ENCODE measurements at places on chromosomes 3 and 15. TPM values are rescaled to one million over a fixed set of nuclear protein-coding genes. Genes with fewer than 3 reads are reported as not detected.
A peak's percentile ranks its signal among the peaks of the same experiment; 100 is the strongest.

Gene SLC15A2
- 3.9 TPM for total RNA-seq

Gene TMEM39A
- total RNA-seq: 17.0 TPM

Gene ACSBG1
- total RNA-seq: 0.14 TPM

Gene LRRC31
- not detected for total RNA-seq

Gene CAPN3
- 3.4 TPM for total RNA-seq

Gene SAMD7
- not detected for total RNA-seq

Gene ATP13A5
- total RNA-seq: not detected

Gene VIPR1
- 2.1 TPM for total RNA-seq

Gene STRIT1
- 0.84 TPM for total RNA-seq

Gene DHFR2
- total RNA-seq: 2.7 TPM

Gene RBMS3
- 32.7 TPM for total RNA-seq

Gene CLRN1
- not detected for total RNA-seq

Gene GNL3
- total RNA-seq: 28.8 TPM

Gene VEPH1
- total RNA-seq: 0.41 TPM

Gene SPSB4
- total RNA-seq: 7.1 TPM

Gene ROPN1
- total RNA-seq: not detected

Gene GABRG3
- total RNA-seq: not detected

Gene KBTBD13
- 8.4 TPM for total RNA-seq

Gene NCBP2
- 29.8 TPM for total RNA-seq

Gene CCR5
- 0.49 TPM for total RNA-seq

- DNase-seq: no peak
Observed at GRCh38 chr15:78880813-78881212, 8.1 kb downstream of the MORF4L1 start.

GRCh38 chr15:65032801-65033537 lies 3.5 kb upstream of the MTFMT start:
- no peak for DNase-seq

DNA sequence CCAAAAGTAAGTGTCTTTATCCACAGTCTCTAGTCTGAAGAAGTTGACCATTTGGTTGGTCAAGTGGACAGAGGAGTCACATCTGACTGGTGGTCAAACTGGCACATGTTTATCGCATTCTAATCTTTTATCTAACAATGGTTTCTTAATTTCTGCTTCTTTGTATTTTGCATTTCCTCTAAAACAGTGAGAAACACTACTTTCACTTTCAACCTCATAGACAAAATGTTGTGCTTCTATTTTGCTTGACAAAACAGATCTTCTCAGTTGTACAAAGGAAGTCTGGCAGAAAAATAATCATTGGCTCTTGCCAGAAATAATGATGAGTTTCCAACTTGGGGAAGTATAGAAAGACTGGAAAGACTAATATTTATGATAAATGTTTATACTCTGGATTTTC lies 103.9 kb downstream of the MME start:
- no peak for DNase-seq

DNA sequence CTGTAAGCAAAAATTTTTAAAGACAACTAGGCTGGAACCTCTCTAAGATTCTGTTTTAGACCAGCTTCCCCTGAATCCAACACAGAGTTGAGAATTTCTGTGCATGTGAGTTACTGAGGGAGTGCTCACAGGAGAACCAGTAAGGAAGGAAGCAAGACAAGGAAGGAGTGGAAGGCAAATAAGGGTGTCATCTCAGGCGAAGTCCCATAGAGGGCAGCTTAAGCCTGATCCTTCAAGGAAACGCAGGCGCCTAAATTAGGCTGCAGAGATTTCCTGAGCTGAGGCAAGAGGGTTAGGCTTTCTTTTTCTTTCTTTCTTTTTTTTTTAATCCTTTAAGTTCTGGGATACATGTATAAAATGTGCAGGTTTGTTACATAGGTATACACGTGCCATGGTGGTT lies 36.2 kb upstream of the COL6A6 start:
- no peak for DNase-seq

GRCh38 chr3:150184426-150185071 lies 213.9 kb upstream of the PFN2 start:
- DNase-seq: no peak

GRCh38 chr3:155202626-155203025 lies 90.9 kb downstream of the STRIT1 start:
- DNase-seq: no peak

GRCh38 chr15:89346516-89347231 lies 12.1 kb upstream of the POLG start:
- no peak for DNase-seq

- DNase-seq: no peak
Observed at GRCh38 chr3:15535732-15536131, 14.2 kb upstream of the COLQ start.

GRCh38 chr15:95284933-95285421 lies 1045.5 kb upstream of the NR2F2 start:
- no peak for DNase-seq

DNA sequence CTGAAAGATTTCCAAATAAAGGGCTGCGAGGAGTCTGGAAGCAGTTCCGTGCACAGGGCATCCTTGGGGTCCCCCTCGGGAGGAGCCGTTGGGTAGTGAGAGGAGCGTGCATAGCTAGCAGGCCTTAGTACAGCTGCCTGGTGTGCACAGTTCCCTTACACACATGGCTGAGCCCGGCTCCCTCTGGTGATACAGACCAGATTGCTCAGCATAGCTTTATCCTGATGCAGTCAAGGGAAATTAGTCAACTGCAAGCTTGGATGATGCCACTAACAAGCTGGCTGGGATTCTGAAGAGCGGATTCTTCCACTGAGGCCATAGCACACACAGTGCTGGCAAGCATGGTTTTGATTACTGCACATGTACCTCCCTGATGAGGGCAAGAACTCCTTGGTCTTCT lies 349.4 kb downstream of the LRTM1 start:
- no peak for DNase-seq

DNA sequence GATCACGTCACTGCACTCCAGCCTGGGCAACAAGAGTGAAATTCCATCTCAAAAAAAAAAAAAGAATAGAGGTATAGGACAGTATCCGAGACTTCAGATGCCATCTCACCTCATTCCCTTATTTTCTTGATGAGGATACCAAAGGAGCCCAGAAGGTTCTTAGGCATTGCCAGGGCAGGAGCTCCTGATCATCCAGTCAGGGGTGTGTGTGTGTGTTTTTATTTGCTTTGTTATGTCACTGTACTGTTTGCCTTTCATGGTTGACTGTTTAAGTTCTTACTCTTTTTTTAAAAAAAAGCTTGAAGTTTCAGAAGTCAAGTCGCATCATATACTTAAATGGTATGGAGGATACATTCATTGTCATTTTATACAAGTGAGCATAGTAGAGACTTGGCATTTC lies 140.0 kb upstream of the BHLHE40 start:
- DNase-seq: no peak

- peak; percentile 63 for DNase-seq
Observed at GRCh38 chr3:42090973-42091731, at the start of gene TRAK1. TSS of gene TRAK1 (plus strand) at chr3:42091357. CDS start at chr3:42091470, 113 bp downstream.

- no peak for DNase-seq
Observed at GRCh38 chr15:82613747-82614146, 33.4 kb downstream of the CPEB1 start.

GRCh38 chr3:165854696-165855095 lies 17.5 kb upstream of the BCHE start:
- DNase-seq: no peak

GRCh38 chr3:151101270-151101969 lies 16.0 kb downstream of the MED12L start:
- DNase-seq: no peak

DNA sequence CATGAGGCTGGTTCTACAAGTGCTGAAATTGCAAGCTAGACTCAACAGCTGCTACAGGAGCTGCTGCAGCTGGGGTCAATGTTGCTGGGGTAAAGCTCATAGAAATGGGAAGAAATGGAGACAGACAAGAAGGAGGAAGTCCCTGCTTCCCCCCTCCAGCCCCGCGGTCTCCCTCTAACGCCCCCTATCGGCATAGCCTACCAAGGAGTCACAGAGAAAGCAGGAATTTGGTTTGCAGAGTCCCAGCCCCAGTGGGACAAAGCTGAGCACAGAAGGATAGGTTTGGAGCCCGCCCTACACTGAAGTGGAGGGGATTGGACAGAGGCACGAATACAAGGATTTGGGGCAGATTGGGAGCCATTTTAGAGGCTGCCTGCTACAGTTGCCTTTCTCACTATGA lies 176.9 kb upstream of the ANKRD28 start:
- no peak for DNase-seq

- no peak for DNase-seq
Observed at GRCh38 chr15:76325704-76326103, 10.9 kb upstream of the ISL2 start.

- no peak for DNase-seq
Observed at GRCh38 chr3:180282386-180282785, 245.6 kb upstream of the PEX5L start.

DNA sequence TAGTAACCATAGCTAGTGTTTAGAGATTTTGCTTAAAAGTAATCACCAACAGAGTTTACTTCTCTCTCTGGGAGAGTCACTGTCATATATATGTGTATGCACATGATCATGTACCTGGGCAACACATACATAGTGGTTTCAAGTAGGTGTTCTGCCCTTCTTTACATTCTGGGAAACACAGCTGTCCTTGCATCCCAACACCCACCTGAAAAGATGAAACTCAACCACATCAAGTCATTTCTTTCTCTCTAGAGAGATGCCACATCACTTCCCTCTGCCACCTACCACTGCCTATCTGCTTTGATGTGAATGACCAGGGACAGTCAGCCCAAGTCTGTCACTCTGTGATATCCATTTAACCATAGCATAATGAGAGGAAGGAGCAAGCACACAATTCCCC lies 155.8 kb upstream of the GADL1 start:
- no peak for DNase-seq

DNA sequence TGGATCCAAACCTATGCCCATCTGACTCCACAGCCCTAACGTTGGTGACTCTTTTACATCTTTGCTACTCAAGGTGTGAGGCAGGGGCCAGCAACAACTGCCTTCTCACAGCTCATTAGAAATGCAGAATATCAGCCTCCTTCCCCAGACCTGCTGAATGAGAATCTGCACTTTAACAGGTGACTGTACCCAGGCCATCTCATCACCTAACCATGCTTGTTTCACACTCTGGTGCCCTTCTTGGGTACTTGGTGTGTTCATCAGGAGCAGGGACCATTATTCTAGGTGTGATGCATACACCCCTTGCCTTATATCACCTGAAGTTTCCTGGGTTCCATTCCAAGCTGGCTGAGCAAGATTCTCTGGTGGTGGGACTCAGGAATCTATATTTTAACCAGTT lies 196.3 kb upstream of the LMCD1 start:
- no peak for DNase-seq

GRCh38 chr15:39925112-39925842 lies 5.2 kb upstream of the GPR176 start:
- DNase-seq: no peak

- DNase-seq: no peak
Observed at GRCh38 chr3:7687428-7688147, 814.0 kb upstream of the LMCD1 start.

DNA sequence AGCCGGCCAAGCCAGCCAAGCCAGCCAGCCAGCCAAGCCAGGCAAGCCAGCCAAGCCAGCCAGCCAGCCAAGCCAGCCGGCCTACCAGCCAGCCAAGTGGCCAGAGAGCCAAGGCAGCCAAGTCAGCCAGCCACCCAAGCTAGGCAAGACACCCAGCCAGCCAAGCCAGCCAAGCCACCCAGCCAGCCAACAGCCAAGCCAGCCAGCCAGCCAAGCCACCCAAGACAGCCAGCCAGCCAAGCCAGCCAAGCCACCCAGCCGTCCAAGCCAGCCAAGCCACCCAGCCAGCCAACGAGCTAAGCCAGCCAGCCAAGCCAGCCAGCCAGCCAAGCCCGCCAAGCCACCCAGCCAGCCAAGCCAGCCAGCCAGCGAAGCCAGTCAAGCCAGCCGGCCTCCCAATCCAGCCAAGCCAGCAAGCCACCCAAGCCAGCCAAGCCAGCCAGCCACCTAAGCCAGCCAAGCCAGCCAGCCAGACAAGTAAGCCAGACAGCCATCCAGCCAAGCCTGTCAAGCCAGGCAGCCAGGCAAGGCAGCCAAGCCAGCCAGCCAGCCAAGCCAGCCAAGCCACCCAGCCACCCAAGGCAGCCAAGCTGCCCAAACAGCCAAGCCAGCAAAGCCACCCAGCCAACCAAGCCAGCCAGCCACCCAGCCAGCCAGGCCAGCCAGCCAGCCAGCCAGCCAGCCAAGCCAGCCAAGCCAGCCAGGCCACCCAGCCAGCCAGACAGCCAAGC lies 200.5 kb downstream of the GOLGA6L6 start:
- peak; percentile 93 for DNase-seq

- no peak for DNase-seq
Observed at GRCh38 chr3:117052395-117052794, 342.8 kb downstream of the TUSC7 start.

- DNase-seq: no peak
Observed at GRCh38 chr3:69250014-69250413, 127.6 kb upstream of the LMOD3 start.

DNA sequence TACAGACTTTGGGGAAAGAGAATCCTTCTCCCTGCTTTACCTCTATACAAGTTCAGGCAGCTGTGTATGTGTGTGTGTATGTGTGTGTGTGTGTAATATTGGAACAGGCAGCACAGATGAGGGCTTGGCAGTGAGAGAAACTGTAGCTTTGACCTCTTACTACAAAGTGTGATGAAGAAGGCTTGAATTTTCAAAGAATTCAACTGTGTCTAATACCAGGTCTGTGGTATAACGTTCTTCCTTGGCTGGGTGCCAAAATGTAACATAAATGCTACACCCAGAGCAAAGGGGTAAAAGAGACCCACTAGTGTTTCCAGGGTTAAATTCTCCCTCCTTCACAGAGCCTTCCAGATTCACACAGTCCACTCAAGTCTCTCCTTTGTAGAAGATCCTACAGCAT lies 51.1 kb downstream of the CHST2 start:
- no peak for DNase-seq

- DNase-seq: no peak
Observed at GRCh38 chr3:13420831-13421765, 976 bp upstream of the NUP210 start.

- no peak for DNase-seq
Observed at GRCh38 chr3:155179966-155180757, 100.0 kb downstream of the MME start.

DNA sequence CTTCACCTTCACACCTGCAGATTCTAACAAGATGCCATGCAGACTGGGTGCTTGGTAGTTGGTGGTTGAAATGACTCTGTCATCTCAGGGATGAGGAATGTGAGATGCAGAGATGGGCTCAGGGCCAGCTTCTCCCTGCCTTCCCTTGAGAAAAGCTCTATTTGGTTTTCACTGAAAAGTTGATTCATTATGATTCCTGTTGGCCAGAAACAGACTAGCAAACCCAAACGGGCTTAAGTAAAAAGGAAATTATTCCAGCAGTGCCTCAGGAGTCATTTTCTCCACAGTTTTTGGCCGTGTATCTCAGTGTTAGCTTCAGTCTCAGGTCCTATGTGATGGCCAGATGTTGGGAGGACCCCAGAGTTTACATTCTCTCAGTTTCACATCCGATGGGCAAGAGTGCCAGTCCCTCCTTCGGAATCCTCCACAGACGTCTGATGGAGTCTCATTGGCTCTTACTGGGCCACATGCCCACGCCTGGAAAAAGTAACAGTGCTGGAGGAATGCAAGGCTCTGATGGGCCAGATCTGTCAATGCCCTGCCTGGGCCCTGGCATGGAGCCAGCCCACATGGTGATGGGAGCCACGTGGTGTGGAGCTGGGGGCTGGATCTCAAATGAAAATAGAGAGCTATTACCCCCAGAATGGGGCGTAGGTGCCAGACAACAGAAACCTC lies 22.3 kb upstream of the SACM1L start:
- DNase-seq: peak; percentile 85
